Articular chondrocyte of knee joint (primary cell): ENCODE measurements at places on chromosomes 12 and 14. TPM values are rescaled to one million over a fixed set of nuclear protein-coding genes. Genes with fewer than 3 reads are reported as not detected.

The IRF2BPL gene
- total RNA-seq = 22.6 and 25.4 TPM in 2 replicates

The LTB4R gene
- total RNA-seq = 1.9 and 2.4 TPM in 2 replicates

The PROX2 gene
- not detected in 2 replicates for total RNA-seq

The IL22 gene
- not detected in 2 replicates for total RNA-seq

The PPP4R3A gene
- 50.0 and 63.5 TPM in 2 replicates for total RNA-seq
